ENCODE measurements at places on chromosomes 4 and X. TPM values are rescaled to one million over a fixed set of nuclear protein-coding genes. Genes with fewer than 3 reads are reported as not detected.
A peak's percentile ranks its signal among the peaks of the same experiment; 100 is the strongest.

TBCK gene
- 33.1 TPM for total RNA-seq

PRDX4 gene
- total RNA-seq = 35.0 TPM

MAGEC1 gene
- not detected for total RNA-seq

SLC4A4 gene
- total RNA-seq = 1.3 TPM

ADAM29 gene
- not detected for total RNA-seq

GRCh38 chr4:111776561-111776960 lies 368.7 kb upstream of the FAM241A start:
- DNase-seq = no peak

- DNase-seq = no peak
Measured at GRCh38 chrX:103794119-103794518, 17.5 kb downstream of the PLP1 start.

DNA sequence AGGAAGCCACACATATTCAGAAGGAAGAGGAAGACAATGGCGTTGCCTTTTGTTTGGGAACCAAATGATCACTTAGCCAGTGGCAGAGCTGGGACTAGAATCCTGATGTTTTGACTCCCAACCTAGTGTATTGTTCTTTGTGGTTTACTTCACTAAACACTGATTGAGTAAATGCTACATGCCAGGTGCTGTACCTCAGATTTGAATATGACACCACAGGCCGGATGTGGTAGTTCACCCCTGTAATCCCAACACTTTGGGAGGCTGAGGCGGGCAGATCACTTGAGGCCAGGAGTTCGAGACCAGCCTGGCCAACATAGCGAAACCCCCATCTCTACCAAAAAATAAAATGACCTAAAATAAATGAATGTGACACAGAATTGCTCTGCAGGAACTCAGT lies 8.4 kb downstream of the NDUFA1 start:
- DNase-seq = peak; percentile 10

GRCh38 chr4:1872870-1873269 lies 1.7 kb downstream of the NSD2 start:
- DNase-seq = peak; percentile 49

GRCh38 chr4:95513022-95513421 lies 35.8 kb downstream of the UNC5C start:
- no peak for DNase-seq
